Stimulated activated CD4-positive, alpha-beta T cell treated with anti-CD3 and anti-CD28 coated beads, Interleukin-1b, Interleukin-23, amount 100 ng/mL, for 4 hours (primary cell): ENCODE measurements at places on chromosomes 2 and 18.

- DNase-seq = no peak
Observed at GRCh38 chr2:164438490-164439205, 182.6 kb downstream of the GRB14 start.

DNA sequence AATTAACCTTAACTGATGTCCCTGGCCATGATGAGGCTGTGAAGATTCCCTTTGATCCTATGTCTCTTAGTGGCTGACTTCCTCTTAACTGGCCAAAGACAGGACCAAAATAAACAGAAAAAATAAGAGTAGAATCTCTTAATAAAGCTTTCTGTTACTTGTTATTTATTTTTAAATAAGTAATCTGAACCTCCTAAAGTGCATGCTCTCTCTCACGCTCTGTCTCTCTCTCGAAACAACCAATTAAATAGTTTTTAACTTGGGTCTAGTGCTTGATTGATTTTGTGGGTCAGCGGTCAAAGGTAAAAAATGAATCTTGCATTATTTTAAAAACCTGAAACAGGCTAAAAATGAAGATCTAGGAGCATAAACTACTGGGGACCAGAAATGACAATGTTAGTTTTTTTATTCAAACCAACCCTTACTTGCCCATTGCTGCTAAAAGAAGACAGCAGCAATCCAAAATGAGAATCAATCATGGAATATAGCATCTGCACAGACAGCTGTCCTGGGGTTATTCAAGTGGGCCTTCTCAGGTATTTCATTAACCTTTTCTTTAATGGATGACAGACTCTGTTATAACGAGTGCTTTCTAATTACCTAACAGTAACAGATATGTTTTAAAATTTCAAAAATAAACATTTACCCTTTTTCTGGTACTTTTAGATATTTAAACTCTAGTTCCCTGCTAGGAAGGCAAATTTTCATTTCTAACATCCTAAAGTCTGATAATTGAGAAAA, 11.2 kb downstream of the GAREM1 start:
- DNase-seq = no peak

DNA sequence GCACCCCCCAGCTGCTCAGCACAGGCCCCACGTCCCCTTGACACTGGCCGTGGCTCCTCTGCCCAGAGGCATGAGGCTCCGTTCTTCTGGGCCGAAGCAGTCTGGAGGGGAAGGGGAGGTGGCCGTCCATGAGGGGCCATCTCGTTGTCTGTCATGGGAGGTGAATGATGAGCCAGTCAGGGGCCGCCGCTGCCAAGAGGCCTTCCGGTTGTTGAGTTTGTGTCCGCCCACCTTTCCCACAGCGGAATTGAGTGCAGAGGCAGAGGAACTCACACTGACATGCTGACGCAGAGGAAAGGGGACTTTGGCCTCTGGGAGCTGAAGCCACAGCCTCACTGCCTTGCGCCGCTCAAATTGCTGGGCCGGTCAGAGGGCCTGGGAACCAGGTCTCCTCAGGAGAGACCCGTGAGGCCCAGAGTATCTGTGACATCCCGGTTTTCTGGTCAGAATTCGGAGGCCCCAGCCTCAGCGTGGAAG, 268.4 kb downstream of the ATAD2B start:
- DNase-seq = no peak

DNA sequence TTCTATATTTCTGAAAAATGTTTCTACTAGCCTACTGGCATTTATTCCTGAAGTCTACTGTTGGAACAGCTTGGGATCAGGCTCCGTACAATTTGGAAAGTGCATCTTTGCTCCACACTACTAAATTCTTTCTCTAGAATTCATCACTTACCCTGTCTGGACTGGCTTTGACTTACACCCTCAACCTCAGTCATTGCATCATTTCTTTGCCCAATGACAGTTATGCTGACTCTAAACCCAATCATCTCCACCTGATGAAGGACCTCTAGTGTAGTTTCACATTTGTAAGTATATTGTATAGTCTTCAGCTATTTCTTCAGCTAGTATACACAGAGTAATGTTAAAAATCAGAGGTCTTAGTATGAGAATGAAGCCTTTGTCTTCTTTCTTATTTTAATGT, 359.6 kb upstream of the MC4R start:
- no peak for DNase-seq

DNA sequence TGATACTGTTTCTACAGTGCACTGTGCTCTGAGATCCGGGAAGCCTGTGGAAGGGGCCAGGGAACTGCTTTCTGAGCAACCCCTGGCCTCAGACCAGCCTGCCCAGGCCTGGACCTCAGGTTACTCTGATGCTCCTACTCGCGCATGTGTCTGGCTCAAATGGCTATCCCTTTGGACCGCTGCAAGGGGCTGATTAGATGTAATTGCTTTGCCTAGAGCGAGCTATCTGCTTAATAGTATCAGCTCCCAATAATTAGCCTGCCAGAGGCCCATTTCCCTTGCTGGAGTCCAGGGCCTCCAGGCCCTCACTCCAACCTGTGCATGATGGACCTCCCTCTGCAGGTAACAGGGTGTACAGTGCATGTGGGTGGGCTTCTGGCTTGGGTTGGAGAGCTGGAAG, 7.2 kb upstream of the KCNK3 start:
- no peak for DNase-seq

GRCh38 chr18:12895626-12896025, 11.6 kb upstream of the PTPN2 start:
- no peak for DNase-seq

DNA sequence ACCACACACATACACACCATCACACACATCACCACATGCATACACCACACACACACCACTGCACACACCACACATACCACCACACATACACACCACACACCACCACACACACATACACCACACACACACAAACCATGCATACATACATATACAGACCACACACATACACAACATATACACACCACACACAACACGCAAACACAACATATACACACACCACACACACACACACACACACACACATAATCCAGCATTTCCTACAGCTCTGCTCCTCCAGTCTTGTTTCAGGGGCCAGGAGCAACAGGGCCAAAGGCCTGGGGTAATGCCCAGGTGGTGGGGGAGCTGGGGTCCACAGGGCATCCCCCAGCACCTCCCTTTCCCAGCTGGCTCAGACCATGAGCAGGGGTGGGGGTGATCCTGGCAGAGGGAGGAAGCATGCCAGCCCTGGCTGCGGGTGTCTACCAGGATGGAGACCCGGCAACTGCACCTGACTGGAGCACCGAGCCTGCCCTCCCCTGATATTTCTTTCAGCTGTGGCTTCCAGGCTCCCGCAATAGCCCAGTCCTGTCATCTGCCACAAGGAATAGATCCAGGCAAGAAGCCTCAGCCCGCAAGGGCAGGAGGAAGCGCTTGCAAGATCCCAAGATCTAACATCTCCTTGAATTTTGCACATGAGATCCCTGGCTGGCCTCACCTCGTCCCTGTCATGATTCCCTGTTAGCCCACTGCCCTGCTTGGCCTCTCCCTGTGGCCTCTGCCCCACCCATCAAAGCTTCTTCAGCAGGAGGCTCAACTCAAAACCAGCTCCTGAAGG, 196.9 kb downstream of the TNS1 start:
- DNase-seq = no peak

GRCh38 chr2:208311321-208311720, 45.3 kb downstream of the PIKFYVE start:
- DNase-seq = no peak

GRCh38 chr2:118371515-118371914, 283.2 kb downstream of the INSIG2 start:
- DNase-seq = no peak

- DNase-seq = no peak
Observed at GRCh38 chr18:36326771-36327170, 29.3 kb downstream of the FHOD3 start.

DNA sequence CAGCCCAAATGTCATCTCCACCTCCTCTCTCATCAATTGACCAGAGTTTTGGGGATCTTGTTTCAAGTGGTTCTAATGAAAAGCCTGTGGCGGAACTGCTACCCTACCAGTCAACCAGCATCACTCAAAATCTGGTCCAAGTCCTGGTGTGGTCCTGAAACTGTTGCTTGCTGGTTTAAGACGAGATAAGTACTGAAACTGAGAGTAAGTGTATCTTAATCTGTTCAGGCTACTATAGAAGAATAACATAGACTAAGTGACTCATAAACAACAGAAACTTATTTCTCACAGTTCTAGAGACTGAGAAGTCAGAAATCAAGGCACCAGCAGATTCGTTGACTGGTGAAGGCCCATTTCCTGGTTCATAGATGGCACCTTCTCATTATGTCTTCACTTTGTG, 879 bp upstream of the GALNT5 start:
- no peak for DNase-seq

GRCh38 chr2:235539773-235540172, 45.9 kb downstream of the AGAP1 start:
- no peak for DNase-seq

DNA sequence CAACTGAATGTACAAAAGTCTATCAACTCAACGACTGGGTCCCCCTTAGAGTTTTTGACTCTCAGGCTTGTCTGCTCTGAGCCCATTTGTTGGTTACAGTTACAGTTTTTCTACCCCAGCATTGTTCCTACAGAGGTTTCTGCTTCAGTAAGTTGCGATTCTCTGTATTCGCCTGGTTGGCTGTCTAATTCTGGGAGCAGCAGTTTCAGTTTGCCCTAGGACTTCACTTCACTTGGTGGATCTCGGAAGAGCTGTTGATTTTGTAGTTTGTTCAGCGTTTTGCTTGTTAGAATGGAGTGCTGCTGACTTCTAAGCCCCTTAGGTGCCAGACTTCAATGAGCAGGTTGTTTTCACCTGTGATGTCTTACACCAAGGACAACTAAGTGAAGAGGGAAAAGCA, 296.5 kb upstream of the EPAS1 start:
- no peak for DNase-seq

GRCh38 chr2:30583204-30583749, 136.2 kb downstream of the LCLAT1 start:
- no peak for DNase-seq

GRCh38 chr2:129893244-129893643, 86.2 kb upstream of the RAB6C start:
- DNase-seq = no peak

DNA sequence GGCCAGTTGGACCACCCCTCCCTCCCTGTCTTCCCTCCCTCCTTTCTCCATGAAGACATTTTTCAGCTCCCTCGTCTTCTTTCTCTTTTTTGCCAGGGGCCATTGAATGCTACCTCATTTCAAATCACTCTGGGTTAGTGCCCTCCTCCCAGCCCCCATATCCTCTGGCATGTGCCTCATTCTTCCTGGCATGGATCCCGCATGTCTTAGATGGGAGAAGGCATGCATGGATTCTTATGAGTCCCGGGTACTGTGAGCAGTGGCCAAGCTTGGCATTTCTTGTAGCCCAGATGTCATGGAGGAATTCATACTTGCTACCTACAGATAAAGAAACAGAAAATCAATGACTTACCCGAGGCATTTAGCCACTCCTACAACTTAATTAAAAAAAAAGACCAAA, 9.0 kb upstream of the HAAO start:
- DNase-seq = no peak

DNA sequence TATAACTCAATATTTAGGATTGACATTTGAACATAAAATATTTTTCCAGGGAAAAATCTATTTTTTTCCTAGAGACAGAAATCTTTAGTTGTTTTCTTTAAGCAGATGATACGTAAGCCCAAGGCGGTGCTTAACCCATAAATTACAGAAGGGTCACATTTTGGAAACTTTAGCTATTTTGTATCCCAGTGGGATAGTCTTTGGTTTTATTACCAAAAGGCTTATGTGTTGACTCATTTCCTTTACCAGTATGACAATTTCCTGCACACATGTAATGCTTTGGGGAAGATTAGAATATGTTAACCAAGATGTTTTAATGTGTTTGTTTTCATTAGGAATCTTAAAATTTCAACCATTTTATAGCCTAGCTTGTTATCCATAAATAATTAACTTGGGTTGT, 24.8 kb downstream of the DYNC1I2 start:
- no peak for DNase-seq

DNA sequence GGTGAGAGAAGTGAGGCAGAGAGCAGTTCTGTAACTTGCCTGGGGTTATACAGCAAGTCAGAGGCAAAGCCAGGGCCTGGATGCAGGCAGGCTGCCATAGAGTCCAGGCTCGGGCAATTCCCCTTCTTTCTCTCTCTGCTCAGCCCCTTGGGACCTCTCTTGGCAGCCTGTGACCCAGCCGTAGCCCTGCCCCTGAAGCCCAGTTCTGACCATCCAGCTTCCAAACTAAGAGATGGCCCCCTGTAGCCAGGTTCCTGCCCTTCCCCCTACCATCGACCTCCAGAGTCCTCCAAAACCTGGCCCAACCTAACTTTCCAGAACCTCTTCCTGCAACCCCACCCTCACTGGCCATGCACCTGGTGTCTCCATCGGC, 201.2 kb downstream of the CTIF start:
- DNase-seq = no peak

GRCh38 chr2:18993756-18994338, 364.6 kb downstream of the OSR1 start:
- DNase-seq = no peak

DNA sequence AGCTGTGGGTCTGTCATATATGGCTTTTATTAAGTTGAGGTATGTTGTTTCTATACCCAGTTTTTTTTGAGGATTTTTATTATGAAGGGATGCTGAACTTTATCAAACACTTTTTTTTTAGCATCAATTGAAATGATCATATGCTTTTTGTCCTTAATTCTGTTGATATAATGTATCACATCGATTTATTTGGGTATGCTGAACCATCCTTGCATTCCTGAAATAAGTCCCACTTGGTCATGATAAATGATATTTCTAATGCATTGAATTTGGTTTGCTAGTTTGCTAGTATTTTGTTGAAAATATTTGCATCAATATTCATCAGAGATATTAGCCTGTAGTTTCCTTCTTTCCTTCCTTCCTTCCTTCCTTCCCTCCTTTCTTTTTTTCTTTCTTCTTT, 22.5 kb upstream of the CWC22 start:
- DNase-seq = no peak

GRCh38 chr2:70630761-70631160, 77.1 kb upstream of the TGFA start:
- DNase-seq = no peak

DNA sequence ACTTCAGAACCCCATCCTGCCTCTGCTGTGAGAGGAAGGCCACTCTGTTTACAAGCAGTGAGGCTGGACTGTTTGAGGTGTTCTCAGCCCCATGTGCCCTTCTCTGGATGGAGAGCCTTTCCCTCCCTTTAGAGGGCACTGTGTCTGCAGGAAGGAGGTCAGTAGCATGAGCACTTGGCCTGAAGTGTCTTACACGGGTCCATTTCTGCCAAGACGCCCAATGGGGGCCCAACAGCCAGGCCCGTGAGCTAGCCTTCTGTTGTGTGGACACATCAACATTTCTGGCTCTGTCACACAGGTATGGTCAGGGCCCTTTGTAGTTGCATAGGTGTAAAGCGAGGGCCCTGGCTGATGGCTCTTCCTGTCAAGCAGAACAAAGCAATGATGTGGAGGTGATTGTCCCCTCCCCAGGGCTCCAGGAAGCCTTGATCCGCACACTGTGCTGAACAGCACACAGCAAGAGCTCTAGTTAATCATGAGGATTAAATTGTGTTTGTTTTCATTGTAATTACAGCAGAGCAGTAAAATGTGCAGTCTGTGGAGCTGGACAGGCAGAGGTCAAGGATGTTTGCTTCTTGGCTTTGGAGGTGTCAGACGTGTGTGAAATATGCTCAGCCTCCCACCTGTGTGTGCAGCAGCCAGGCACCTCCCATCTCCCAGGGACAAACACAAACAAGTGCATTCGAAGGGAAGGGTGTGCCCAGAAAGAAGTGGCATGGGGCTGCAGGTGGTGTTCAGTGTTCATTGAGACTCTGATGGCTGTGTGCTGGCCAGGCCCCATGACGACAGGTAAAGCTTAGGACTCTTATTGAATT, 132.1 kb downstream of the SH3RF3 start:
- no peak for DNase-seq
